ENCODE measurements at places on chromosomes 16 and 17. TPM values are rescaled to one million over a fixed set of nuclear protein-coding genes. Genes with fewer than 3 reads are reported as not detected.

The AOC2 gene
- total RNA-seq, result 2.0 TPM

The ZNF23 gene
- total RNA-seq, result 7.6 TPM

The HSD11B2 gene
- 2.0 TPM for total RNA-seq

The HOXB2 gene
- total RNA-seq, result 0.55 TPM

The ALOX12 gene
- total RNA-seq, result not detected

The RHBDL1 gene
- total RNA-seq, result 0.35 TPM
